T-helper 17 cell (primary cell): ENCODE measurements at places on chromosomes 13 and 19.

- no peak for DNase-seq
These were observed 41.1 kb upstream of the CEACAM20 start for GRCh38 chr19:44570603-44570983.

DNA sequence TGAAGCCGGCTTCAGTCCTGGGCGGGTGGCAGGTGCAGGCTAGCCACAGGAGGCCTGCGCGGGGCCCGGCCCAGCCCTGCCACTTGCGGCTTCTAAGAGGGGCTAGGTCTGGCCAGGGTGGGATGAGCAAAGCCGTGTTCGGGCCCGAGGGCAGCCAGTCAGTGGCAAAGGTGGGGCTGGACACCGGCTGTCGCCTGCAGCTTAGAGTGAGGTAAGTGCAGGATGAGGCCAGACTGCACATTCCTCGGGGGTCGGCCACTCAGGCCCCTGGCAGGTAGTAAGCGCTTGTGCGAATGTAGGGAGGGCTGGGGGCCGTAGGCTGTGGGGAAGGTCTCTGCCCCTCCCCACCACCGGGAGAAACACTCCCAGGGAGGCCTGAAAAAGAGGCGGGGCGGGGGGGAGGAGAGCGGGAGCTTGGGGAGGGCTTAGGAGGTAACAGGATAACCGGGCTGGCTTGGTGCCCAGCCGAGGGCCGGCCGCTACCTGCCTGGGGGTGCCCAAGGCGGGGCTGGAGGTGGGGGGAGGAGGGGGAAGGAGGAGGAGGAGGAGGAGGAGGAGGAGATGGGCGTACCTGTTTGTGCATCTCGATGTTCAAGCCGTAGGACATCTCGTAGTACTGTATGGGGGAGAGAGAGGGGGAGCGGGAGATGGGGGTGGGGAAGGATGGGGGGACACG is 6.4 kb downstream of the TLE5 start:
- no peak for DNase-seq

DNA sequence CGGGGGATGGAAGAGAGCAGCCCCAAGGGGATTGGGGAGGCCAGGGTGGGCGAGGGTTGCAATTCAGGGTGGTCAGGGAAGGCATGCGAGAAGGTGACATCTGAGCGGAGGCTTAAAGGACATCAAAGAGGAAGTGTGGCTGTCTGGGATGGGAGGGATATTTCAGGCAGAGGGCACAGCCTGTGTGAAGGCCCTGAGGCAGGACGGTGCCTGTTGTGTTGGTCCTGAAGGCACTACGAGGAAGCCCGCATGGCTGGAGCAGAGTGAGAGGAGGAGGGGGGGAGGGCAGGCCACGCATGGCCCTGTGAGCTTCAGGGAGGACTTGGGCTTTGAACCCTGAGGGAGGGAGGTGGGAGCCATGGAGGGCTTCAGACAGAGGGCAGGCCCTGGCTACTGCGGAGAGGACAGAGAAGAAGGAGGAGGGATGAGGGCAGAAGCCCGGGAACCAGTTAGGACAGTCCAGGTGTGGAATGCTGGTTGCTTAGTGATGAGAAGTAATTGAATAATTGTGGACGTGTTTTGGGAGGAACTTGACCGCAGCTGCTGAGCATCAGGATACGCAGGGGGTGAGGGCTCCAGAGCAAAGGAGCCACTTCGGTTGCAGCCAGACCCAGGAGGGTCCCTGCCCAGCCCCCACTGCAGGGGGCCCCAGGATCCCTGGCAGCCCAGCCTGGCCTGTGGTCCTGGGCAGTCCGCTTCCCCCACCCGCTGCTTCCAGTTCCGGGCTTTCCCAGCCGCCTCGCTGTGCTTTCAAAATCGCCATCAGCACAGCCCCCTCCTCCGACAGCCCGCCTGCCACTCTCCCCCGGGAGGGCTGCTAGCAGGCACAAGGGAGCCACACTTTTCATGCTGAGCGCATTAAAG is 6.2 kb downstream of the TLE6 start:
- no peak for DNase-seq

GRCh38 chr13:100694722-100695508 is 20.3 kb upstream of the TMTC4 start:
- DNase-seq = no peak

GRCh38 chr13:112457485-112457884 is 81.3 kb downstream of the SPACA7 start:
- no peak for DNase-seq

- no peak for DNase-seq
These were observed 3.8 kb downstream of the PPP1R12C start for GRCh38 chr19:55113570-55114039.

DNA sequence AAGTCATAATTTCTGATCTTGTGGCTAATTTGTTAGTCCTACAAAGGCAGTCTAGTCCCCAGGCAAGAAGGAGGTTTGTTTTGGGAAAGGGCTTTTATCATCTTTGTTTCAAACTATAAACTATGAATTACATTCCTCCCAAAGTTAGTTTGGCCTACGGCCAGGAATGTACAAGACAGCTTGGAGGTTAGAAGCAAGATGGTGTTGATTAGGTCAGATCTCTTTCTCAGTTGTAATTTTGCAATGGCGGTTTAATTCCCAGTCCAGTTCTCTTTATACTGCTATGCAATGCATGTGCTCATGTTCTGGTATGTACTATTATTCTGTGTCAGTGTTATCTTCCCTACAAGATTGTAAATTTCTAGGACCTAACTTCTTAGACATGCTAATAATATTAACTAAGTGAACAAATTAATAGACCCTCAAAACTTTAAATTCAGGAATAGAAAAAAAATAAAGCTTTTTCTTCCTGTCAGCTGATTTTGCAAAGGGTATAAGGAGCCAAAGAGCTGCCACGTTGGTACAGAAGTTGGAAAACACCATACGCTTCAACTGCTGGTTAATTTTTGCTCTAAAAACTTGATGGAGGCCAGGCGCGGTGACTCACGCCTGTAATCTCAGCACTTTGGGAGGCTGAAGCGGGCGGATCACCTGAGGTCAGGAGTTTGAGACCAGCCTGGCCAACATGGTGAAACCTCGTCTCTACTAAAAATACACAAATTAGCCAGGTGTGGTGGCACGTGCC is 1.3 kb upstream of the DNAJC15 start:
- no peak for DNase-seq

- DNase-seq = no peak
These were observed 12.1 kb upstream of the CYP2A6 start for GRCh38 chr19:40862333-40862732.

DNA sequence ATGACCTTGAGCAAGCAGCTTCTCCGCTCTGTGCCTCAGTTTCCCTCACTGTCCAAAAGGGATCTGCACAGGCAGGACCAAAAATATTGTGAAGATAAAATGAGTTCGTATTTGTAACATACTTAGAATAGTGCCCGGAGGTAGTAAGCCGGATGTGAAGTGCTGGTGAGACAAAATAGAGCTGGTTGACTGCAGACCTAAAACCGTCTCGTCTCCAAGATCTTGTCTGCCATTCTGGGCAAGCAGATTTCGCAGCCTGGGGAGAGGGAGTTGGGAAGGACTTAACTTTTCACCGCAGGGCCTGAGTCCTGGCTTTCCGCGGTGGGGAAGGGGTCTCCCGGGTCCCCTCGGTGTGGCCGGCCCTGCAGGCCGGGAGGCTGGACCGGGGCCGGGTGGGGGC is 8.2 kb upstream of the BBC3 start:
- no peak for DNase-seq

GRCh38 chr13:41654796-41655195 is 197.4 kb downstream of the RGCC start:
- DNase-seq = no peak

DNA sequence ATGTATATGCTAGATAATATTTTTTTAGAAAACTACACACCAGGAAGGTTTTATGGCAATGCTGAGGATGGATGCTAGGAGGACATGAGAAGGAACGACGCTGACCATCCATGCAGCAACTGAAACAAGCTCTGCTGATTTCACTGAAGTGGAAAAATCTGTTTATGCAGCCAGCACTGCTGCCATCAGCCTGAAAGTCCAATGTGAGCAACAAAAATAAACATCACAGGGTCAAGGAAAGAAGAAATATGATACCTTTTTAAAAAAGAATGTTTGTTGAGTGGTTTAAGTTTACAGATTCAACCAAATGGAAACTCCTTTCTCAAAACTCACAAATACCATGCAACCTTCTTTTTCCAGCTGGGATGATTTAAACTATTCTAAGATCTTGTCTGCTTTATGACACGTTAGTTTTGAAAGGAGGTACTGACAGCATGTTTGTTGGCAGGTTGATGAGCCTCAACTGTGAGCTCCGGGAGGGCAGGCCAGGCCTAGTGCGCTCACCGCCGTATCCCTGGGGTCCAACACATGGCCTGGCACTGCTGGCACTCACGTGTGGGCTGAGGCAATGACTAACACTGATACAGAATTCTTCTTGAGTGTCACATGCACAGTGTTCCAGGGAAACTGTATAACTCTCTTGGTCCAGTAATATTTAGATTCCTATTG is 46.8 kb downstream of the LATS2 start:
- no peak for DNase-seq

- DNase-seq = no peak
These were observed 53.1 kb downstream of the ARHGAP35 start for GRCh38 chr19:46913852-46914430.

- no peak for DNase-seq
These were observed 1.4 kb downstream of the FGF21 start for GRCh38 chr19:48756686-48757085.

DNA sequence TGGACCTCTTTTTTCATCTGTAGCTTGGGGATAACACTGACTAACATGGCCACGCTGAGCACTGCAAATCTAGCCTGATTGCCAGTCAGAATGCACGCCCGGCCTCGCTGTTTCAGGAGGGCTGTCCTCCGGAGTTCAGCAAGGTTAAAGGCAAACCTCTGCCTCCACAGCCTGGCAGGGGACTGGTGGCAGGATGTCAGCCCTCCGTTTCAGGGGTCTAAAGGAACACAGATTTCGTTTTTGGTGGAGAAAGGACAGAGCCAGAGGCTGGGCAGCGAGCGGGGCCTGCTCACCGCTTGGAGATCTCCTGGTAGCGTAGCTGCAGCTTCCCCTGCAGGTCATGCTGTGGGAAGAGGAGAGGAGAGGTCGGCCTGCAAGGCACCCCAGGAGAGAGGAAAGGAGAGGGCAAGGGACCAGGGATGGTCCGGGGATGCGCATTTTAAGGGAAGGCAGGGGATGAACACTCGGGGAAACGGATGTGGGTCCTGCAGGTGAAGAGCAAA is 560 bp downstream of the NDUFA7 start:
- no peak for DNase-seq

- DNase-seq = no peak
These were observed 10.4 kb upstream of the SACS start for GRCh38 chr13:23443878-23444277.

GRCh38 chr19:2003874-2004273 is 11.6 kb downstream of the BTBD2 start:
- DNase-seq = no peak

- DNase-seq = no peak
These were observed 11.6 kb downstream of the AKAP11 start for GRCh38 chr13:42283574-42283973.

GRCh38 chr13:93882086-93882651 is 597.3 kb downstream of the DCT start:
- no peak for DNase-seq

- DNase-seq = no peak
These were observed 1.4 kb downstream of the MATK start for GRCh38 chr19:3784607-3785450.

GRCh38 chr19:28358633-28359032 is 854.3 kb downstream of the UQCRFS1 start:
- no peak for DNase-seq

- no peak for DNase-seq
These were observed 104.6 kb downstream of the TEX26 start for GRCh38 chr13:31036731-31037695.

GRCh38 chr19:13301627-13302334 is 151.6 kb downstream of the IER2 start:
- no peak for DNase-seq

- peak; percentile 3 for DNase-seq
These were observed 29.1 kb downstream of the CEBPG start for GRCh38 chr19:33402421-33403220.

- no peak for DNase-seq
These were observed 1.3 kb downstream of the LAMP1 start for GRCh38 chr13:113298043-113298945.

GRCh38 chr13:39881383-39881782 is 225.9 kb downstream of the COG6 start:
- no peak for DNase-seq

- no peak for DNase-seq
These were observed 358.6 kb downstream of the TDRD3 start for GRCh38 chr13:60755380-60756163.

- no peak for DNase-seq
These were observed 392.7 kb upstream of the HTR2A start for GRCh38 chr13:47289567-47289966.

DNA sequence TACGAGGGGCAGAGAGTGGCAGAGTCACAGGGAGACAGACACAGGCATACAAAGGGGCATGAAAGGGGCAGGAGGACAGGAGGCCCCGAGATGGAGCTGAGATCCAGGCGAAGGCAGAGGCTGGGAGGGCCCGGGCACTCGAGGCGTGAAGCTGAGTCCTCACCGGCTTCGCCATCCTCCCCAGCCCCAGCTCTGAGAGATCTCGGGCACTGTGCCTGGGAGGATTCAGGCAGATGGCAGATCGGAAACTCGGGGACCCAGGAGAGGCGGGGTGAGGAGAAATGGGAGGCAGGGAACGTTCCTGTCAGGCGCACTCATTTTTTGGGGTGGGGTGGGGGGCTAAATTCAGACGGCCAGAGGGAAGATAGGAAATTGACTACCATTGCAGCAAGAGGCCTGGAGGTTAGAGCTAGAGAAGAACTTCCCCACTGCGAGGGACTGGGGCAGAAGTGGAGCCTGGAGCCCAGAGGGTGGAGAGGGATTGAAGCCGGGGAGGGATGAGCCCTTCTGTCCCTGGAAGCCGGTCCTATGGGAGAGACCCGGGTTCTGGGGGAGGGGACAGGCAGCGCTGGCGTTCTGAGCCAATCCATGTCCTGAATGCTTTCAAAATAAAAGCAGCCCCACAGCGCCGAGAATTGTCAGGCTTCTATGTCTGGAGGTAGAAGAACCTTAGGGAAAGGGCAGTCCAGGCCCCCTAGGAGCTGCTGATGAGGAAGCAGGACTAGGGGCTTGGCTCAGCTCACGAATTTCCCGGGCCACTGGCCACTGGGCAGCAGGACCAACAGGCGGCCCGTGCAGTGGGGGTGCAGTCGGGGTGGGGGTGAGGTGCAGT is 12.6 kb downstream of the LRRC4B start:
- DNase-seq = no peak

- no peak for DNase-seq
These were observed 77.9 kb downstream of the TRPC4 start for GRCh38 chr13:37791699-37792098.

GRCh38 chr13:97851269-97851668 is 102.2 kb upstream of the IPO5 start:
- no peak for DNase-seq

GRCh38 chr19:18379803-18380747 is 5.9 kb upstream of the GDF15 start:
- DNase-seq = no peak

GRCh38 chr13:101116826-101117225 is 299.5 kb downstream of the NALCN start:
- DNase-seq = no peak
